ENCODE measurements at places on chromosomes 12 and 14. TPM values are rescaled to one million over a fixed set of nuclear protein-coding genes. Genes with fewer than 3 reads are reported as not detected.
A peak's percentile ranks its signal among the peaks of the same experiment; 100 is the strongest.

GRCh38 chr12:44889926-44890325 lies 13.8 kb upstream of the NELL2 start:
- H3K27me3 ChIP-seq: no peaks in the 10 kb centered on the region
- H3K27ac ChIP-seq: no peak overlapping the region
- DNase-seq: no peak
- H3K4me3 ChIP-seq: no peak overlapping the region

DNA sequence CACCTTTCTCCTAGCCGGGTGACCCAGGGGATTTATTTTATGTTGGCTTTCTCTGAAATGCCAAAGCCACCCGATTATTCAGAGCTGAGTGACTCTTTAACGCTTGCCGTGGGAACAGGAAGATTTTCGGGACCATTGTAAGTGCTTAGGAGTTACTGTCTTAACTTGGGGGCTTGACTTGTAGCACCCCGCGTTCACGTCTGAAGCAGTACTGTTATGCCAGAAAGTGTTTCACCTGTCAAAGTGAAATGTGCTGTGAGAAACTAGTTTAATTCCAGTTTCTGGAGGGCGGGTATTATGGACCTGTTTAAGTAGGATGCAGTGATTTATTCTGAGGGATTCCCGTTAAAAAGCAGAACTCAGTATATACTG lies 218 bp downstream of the LYSET start:
- H3K4me3 ChIP-seq: peak overlapping the region; percentile 98
- H3K27ac ChIP-seq: peak overlapping the region; percentile 93
- peaks cover 43% of the 10 kb centered on the region for H3K36me3 ChIP-seq
- H3K27me3 ChIP-seq: no peaks in the 10 kb centered on the region
- no peak for DNase-seq

DNA sequence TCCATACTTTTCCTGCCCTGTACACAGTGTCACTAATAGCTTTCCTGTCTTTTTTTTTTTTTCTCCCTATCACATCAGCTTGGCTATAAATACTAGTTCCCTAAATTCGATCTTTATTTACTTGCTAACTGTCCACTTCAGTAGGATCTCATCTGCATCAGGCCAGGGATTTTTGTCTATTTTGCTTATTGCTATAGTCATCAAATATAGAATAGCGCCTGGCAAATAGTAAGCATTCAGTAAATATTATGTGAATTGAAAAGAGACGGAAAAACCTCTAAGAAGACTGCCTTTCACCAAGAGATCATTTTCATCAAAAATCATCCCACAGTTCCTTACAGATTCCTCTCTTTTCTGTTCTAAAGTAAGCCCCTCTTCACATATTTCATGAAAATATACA lies 429.1 kb downstream of the FLRT2 start:
- no peak overlapping the region for H3K27ac ChIP-seq
- H3K27me3 ChIP-seq: no peaks in the 10 kb centered on the region
- no peak for DNase-seq
- no peak overlapping the region for H3K4me3 ChIP-seq

KRT79 gene
- 3.9 TPM for total RNA-seq

DNA sequence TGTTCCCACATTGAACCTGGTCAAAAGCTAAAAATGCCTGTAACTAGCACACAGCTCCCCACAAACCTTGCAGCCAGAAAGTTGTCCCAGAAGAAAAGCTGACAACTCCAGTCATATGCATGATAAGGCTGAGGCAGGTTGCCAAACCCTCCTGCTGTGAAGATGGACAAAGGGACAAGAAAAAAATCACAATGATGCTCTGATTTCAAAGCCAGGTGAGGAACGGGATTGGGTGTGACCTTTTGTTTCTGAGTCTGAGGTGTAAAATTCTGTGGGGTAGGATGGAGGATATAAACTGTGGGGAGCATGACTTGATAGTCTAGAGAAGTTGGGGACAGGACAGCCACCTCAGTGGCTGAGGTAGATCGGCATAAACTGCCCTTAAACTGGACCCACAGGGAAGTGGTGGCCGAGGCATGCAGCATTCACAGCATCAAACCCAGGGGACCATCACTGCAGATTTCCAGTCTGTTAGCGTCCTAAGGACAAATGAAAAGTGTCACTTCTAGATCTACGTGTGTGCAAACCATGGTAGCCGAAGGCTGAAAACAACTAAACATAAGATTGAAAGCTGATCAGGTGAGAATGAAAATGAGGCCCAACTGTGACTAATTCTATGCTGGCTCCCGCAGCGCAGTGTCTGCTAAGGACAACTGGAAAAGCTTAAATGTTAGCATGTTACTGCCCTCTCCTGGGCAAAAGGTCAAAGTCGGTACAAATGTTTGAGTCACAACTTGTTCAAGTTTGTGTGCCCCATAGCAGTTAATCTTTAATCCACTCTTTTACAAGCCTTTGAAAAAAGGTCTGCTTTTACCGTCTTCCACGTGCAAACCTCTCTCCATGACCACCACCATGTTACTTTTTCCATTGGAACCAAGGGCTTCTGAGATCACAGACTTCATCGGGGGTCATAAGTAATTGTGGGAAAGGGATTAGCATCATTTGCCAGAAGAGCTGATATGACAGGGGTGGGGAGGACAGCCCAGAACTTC lies 39.8 kb downstream of the GRIN2B start:
- H3K27me3 ChIP-seq: no peaks in the 10 kb centered on the region
- H3K4me3 ChIP-seq: no peak overlapping the region
- no peaks in the 10 kb centered on the region for H3K36me3 ChIP-seq

GRCh38 chr14:88075269-88075981 lies 70.5 kb downstream of the GPR65 start:
- H3K36me3 ChIP-seq: no peaks in the 10 kb centered on the region
- no peaks in the 10 kb centered on the region for H3K4me1 ChIP-seq
- no peak overlapping the region for H3K27ac ChIP-seq
- H3K4me3 ChIP-seq: no peak overlapping the region

DNA sequence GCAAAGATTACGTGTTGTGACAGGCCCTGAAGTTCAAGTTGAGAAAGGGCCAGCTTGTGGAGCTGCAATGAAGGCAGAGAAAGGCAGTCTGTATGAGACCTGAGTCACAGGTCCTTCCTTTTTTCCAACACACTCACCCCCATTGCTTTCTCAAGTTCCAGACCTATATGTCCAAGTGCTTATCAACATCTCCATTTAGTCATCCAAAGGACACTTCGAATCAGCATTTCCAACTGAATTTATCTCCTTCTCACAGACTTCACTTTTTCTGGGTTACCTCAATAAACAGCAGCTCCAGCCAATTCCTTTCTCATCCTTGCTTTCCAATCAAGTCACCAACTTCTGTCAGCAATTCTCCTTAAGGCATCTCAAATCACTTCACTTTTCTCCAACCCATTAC lies 56.4 kb upstream of the KIF21A start:
- DNase-seq: no peak
- no peaks in the 10 kb centered on the region for H3K36me3 ChIP-seq
- no peak overlapping the region for H3K27ac ChIP-seq

PRKD1 gene
- 30.9 TPM for total RNA-seq

MYH6 gene
- not detected for total RNA-seq

DNA sequence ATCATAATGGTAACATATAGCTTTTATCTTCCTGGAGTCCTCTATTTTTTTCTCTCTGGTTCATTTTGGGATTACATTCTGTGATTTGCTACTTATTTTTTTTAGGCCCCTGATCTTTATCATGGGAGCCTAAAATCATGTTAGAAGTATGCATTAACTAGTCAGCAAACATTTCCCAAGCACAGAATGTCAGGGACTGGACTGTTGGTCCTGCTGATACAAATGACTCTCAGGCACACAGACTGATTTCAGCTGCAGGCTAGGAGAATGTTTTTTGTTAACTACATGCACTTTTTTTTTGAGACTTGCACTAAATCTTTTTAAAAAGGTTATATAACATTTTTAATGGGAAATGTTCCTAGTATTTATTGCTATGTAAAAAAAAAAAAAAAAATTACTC lies 131.1 kb downstream of the ACSS3 start:
- no peak overlapping the region for H3K27ac ChIP-seq
- DNase-seq: no peak
- H3K4me3 ChIP-seq: no peak overlapping the region
- no peaks in the 10 kb centered on the region for H3K27me3 ChIP-seq
- peaks cover 1% of the 10 kb centered on the region for H3K36me3 ChIP-seq
- H3K4me1 ChIP-seq: no peaks in the 10 kb centered on the region

DNA sequence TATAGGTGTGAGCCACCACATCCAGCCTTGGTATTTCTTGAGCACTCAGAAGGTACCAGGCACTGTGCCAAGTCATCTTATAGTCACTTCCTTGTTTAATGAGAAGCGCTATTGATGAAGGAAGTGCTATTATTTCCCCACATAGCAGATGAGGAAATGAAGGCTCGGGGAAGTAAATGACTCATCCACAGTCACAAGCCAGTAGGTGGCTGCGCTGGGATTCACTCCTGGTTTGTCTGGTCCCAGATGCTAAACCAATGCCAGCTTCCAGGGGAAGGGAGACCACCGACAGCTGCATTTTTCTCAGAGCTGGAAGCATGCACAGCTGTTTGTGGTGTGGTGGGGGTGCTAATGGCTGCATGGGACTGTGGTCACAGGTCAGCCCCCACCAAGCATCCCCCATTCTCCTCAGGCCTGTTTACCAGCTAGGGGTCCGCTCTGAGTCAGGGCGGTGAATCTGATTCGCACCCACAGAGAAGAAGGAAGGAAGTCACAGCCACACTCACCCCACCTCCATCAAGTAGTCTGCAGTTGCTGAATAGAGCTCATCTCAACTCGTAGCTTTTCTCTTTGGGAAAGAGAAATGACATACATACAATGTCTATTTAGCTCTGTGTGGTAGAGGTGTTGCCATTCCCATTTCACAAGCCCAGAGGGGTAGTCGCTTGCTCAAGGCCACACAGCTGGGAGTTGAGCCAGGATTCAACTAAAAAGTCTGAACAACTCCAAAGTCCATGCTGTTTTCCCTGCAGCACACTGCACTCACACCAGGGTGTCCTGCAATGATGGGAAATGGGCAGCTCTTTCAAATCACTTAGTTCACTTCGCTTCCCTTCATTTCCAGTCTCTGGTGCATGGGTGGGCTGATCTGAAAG lies 6.3 kb upstream of the LTBP2 start:
- no peaks in the 10 kb centered on the region for H3K36me3 ChIP-seq
- H3K4me3 ChIP-seq: no peak overlapping the region
- peaks cover 56% of the 10 kb centered on the region for H3K4me1 ChIP-seq
- DNase-seq: peak; percentile 82
- no peaks in the 10 kb centered on the region for H3K27me3 ChIP-seq

NKX2-1 gene
- not detected for total RNA-seq

DNA sequence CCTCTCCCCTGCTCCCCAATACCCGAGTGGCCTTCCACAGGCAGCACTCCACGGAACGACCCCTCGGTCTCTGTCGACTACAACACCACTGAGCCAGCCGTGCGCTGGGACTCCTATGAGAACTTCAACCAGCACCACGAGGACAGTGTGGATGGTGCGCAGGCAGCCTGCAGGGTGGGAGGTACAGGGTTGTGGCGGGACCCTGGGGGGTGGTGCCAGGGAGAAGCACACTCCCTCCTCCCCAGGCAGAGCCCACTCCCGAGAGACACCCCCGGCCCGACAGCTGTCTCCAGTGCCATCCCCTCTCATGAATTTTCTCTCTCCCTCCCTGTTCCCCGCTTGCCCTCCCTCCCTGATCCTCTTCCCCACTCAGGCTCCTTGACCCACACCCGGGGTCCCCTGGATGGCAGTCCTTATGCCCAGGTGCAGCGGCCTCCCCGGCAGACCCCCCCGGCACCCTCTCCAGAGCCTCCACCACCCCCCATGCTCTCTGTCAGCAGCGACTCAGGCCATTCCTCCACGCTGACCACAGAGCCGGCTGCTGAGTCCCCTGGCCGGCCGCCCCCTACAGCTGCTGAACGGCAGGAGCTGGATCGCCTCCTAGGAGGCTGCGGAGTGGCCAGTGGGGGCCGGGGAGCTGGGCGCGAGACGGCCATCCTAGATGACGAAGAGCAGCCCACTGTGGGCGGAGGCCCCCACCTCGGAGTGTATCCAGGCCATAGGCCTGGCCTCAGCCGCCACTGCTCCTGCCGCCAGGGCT lies 9.0 kb downstream of the TNS2 start:
- H3K27ac ChIP-seq: peak overlapping the region; percentile 100
- peaks cover 10% of the 10 kb centered on the region for H3K36me3 ChIP-seq
- H3K27me3 ChIP-seq: no peaks in the 10 kb centered on the region
- peaks cover 51% of the 10 kb centered on the region for H3K4me1 ChIP-seq
- peak; percentile 16 for DNase-seq

DNA sequence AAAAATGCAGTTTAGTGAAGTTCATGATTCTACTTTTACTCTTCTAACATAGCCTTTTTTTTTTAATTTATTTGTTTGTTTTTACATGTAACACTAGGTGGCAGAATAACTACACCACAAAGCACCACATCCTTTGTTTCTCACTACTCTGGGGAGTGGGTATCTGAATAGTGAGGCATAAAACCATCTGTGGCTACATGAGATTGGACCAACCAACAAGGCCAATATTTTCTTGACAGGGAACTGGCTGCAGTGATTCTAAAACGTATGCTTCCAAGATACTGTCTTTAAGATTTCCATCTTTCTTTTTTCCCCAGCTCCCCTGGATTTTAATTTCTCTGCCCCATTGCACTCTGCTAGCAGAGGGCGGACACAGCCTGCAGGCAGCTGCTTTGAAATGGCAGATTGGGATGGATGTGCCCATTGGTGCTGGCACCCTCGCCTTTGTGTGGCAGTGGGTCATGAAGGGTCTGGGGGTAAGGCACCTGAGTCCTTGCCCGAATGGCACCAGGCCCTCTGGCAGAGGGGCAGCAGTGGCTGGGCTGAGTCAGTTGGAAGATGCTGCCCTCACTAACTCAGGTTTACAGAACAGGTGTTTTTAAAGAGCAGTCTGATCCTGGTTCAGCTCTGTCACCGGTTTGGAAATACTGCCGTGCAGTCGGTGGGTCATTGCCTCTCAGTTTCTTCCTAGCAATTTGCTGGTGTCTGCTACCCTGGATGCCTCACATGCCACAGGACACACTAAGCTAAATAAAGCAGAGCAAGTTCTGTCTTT lies 429.1 kb downstream of the RAD51B start:
- no peaks in the 10 kb centered on the region for H3K4me1 ChIP-seq
- H3K27me3 ChIP-seq: no peaks in the 10 kb centered on the region
- peak overlapping the region; percentile 56 for H3K27ac ChIP-seq
- H3K4me3 ChIP-seq: no peak overlapping the region

PLA2G1B gene
- total RNA-seq: not detected

GRCh38 chr14:90970167-90970600 lies 90.3 kb downstream of the RPS6KA5 start:
- no peaks in the 10 kb centered on the region for H3K36me3 ChIP-seq
- H3K27ac ChIP-seq: no peak overlapping the region
- no peak overlapping the region for H3K4me3 ChIP-seq
- H3K4me1 ChIP-seq: no peaks in the 10 kb centered on the region
- DNase-seq: no peak

- H3K27me3 ChIP-seq: no peaks in the 10 kb centered on the region
- no peak for DNase-seq
- H3K27ac ChIP-seq: no peak overlapping the region
- H3K4me3 ChIP-seq: no peak overlapping the region
Measured at GRCh38 chr12:16622338-16622737, 16.4 kb upstream of the LMO3 start.

HOXC4 gene
- total RNA-seq: 5.2 TPM

DNA sequence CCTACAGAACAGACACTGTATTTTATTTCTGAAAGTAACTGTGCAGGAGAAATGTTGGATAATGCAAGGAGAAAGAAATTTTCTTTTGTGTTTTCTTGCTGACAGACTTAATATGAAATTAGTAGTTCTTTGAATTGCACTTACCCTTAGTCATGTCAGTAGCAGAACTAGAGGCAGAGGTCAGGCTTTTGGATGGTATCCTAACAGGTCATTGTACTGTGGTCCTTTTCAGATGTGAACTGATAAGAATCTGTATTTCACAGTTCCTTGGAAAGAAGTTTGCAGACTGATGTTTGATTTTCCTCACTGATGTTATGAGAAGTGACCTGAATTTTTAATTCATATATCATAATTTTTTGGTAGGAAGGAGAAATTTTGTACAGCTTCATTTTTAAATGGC lies 46.0 kb downstream of the VRK1 start:
- no peaks in the 10 kb centered on the region for H3K27me3 ChIP-seq
- no peak for DNase-seq
- H3K27ac ChIP-seq: no peak overlapping the region
- H3K4me3 ChIP-seq: no peak overlapping the region

All from tibial nerve (tissue), 4 donors.